ENCODE measurements at places on chromosomes 12 and 14.

DNA sequence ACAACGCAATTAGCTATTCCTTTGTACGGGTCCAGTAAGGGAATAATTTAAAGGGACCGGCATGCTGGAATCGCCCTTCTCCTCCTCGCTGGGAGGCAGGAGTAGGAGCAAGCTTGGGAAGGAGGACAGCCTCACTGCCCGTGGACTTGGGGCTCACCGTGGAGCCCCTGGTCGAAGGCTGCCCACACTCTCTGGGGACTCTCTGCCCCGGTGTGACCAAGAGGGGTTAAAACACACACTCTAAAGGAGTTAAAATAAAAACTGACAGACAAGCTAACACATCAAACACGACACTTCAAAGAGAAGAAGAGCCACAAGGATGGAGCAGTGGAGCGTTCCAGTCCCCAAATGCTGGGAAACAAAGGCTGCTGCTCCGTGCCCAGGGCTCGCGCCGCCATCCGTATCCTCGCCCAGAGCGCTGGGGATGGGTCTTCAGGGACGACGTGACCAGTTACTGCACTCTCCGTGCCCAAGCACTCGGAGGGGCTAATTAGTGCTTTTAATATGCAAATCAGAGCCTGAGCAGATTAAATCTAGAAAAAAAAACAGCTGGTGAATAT, 123.3 kb downstream of the PAPOLA start:
- DNase-seq, result no peak

DNA sequence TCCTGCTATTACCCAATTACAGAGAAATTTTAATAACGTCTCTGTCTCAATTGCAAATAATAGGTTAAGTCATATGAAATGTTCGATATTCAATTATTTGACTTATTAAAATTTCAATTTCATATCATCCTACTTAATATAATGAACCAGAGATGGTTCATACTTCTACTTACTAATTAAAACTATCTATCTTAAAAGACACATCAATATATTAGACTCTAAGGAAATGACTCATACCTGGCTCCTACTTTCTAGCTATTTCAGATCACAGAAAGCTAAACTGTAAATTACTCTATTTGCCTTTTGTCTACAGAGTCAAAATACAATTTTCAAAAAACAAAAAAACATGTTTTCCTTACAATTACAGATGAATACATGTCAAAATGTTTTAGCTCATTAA, 99.6 kb downstream of the CAPZA3 start:
- DNase-seq, result no peak

DNA sequence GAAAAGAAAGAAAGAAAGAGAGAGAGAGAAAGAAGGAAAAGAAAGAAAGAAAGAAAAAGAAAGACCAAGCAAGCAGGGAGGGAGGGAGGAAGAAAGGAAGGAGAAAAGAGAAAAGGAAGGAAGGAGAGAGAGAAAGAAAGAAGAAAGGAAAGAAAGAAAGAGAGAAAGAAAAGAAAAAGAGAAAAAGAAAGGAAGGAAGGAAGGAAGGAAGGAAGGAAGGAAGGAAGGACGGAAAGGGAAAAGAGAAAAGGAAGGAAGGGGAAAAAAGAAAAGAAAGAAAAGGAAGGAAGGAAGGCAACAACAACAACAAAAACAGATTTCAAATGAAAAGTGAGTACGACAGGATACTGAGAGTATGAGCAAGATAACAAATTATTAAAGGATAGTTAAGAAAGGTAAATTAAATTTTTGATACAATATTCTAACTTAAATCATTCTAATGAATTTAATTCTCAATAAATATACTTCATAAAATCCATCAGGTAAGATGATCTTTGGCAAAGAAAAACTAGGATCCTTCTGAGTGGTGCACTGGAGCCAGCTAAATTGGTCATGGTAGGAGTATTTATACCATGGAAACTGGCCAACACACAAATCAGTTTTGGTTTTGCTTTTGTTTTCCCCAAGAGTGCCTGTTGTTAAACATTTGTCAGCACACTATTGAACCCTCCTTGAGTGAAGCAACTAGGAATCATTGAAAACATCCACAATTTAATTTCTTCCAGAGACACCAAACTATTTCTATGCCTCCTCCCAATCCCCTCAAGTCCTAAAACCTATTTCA, 56.1 kb upstream of the DYRK2 start:
- no peak for DNase-seq

DNA sequence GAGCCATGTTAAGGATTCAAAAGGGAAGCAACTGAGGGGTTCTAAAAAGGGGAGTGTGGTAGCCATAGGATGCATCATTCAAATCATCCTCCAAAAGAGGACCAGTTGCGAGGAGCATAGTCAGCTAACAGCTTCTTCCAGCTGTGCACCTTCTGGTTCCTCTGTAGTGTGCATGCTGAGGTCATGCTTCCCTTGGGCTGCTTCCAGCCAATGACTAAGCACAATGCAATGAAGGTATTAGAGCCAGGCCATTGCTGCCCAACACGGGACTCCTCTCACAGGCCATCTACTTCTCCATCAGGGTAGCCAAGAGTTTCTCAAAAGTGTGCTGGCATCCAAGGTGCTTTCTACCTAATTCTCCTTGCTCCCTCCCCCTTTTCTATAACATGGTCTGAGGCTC, 69.2 kb upstream of the ARID2 start:
- no peak for DNase-seq

DNA sequence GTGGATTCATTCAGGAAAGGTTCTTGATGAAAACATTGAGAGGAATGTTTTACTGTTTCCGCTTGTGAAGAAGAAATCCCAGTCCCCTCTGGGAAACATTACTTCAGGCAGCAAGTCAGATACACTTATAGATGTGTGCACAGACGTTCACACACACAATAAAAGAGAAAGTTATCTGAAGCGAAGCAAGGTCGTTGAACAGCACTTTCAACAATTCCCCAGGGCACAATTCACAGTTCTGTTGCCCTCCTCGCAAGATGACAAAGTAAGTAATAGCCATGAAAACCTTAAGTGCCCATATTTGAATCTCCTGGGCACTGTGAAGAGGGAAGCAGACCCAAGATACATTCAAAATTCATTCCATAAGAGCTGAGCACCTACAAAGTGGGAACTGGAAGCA, 156.6 kb upstream of the CAND1 start:
- no peak for DNase-seq

DNA sequence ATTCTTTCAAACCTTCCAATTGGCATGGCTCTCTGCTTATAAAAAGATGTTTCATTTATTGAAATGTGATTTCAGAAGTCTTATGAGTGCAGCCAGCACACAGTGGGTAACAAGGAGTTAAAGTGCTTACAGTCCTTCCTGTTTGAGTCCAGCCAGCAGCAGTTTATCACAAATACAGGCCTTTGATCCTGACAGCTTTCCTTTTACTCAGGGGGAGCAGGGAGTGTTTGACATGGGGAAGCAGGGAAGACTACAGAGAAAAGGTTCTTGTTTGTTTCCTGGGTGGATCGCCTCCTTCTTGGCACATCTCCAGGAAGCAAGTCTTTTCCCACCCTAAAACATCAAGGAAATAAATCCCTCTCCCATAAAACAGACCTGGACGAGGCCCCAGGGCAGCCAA, 216.1 kb downstream of the MSRB3 start:
- no peak for DNase-seq

DNA sequence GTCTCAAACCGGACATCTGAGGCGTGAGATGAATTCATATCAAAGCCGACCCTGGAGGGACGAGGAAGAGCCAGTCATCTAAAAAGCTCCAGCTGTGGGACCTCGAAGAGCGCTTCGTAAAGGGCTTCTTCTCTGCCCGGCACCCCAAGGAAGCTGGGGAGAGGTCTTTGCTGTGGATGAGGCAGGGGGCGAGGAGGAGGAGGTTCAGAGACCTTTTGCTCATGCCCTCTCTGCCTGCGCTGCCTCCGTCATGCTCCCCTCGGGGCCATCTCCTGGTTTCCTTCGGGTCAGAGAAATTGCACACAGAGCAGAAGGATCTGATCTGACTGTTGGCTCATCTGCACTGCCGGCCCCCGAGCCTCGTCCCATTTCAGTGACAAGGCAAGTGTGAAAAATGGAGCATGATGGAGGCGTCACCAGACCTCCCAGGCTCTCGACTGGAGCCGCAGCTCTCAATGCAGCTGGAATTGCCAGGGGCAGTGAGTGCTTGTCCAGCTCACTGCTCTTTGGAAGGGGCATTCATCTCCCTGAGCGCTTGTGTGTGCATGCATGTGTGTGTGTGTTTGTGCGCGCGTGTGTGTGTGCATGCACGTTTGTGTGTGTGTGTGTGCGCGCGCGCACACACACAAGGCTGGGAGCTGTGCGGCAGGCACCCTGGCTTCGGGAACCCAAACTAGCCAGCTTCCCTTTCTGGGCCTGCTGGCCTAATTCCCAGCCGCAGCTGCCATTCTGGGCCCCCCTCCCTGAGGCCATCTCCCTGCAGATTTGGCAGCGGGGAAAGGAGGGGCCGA, 9.2 kb downstream of the CABP1 start:
- DNase-seq, result no peak

- DNase-seq, result no peak
These were observed 70.9 kb downstream of the KITLG start for GRCh38 chr12:88509347-88509746.

DNA sequence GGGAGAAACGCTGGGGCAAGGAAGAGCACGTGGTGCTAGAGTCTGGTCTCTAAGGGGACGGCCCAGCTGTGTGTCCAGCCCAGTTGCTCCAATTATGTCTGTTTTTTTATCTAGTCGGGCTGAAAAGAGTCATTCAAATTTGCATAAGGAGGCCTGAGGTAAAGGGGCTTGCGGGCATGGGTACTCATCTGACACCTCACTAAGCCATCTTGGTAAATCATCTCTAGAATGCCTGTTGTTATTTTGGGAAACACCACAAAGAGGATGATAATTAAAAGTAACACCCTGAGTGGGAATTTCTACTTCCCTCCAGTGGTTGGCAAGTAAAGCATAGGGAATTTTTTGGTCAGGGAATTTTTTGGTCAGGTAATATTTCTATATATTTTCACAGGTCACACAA, 196.1 kb upstream of the ALG10B start:
- no peak for DNase-seq

- peak; percentile 44 for DNase-seq
These were observed 105.4 kb upstream of the MED13L start for GRCh38 chr12:116382686-116383530.

GRCh38 chr12:104673696-104674482, 217.1 kb downstream of the CHST11 start:
- DNase-seq, result no peak

DNA sequence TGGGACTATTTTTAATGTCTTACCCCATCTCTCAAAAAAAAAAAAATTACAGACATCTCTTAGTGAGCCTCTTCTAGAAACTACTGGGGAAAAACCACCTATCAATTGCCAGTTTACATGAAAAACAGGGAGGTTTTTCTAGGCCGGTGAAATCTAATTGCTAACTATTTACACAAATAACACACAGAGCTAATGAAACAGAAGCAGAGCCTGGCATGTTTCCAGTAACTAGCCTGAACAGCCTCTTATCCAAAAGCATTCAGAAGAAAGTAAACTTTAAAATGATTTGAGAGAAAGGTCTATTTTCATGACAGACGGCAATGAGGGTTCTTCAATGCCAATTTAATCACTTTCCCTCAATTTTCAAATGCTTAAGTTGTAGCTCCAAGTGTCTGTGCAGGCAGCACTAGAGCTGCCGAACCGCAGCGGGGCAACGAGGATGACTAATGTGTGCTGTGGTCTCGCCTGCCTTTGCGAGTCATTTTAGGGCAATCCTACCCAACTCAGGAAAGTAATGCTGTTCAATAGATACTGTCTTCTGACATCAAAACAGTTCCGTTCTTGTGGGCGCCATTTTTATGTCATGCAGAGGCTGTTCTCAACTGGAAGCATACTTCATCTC, 84.6 kb downstream of the SETD3 start:
- no peak for DNase-seq

DNA sequence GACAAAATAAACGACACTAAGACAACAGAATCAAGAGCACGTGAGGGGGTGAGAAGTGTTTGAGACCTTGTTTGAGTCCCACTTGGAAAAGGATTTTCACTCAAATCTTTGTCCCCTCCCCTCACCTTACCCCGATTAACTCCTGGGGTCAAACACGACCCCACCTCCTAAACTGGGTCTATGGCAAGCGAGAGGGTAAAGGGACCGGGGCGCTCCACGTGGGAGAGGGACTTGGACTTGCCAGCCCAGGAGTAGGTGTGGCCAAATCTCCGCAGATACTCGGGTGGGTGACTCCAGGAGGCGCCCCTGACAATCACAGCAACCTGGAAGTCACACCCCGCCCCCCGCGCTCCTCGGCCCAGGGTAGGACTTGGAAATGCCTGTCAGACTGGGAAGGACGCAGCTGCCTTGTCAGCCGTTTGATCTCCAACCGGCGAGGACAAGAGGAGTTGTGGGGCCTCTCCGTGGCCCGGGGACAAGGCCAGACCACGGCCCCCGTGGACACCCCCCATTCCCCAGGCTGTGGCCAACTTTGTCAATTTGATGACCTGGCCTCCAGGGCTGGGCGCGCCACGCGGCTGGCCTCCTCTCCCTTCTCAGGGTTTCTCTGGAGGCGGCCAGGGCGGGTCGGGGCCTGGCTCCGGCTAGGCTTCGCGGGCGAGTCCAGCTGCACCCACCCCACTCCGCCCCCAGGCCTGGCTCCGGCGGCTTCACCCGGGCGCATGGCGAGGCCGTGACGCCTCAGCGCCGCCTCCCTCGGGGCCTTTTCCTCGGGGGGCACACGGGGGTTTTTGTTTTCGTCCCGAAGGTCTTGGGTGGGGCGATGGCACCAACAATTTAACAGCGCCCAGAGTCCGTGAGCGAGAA, 1.1 kb upstream of the BCL11B start:
- DNase-seq, result peak; percentile 77

DNA sequence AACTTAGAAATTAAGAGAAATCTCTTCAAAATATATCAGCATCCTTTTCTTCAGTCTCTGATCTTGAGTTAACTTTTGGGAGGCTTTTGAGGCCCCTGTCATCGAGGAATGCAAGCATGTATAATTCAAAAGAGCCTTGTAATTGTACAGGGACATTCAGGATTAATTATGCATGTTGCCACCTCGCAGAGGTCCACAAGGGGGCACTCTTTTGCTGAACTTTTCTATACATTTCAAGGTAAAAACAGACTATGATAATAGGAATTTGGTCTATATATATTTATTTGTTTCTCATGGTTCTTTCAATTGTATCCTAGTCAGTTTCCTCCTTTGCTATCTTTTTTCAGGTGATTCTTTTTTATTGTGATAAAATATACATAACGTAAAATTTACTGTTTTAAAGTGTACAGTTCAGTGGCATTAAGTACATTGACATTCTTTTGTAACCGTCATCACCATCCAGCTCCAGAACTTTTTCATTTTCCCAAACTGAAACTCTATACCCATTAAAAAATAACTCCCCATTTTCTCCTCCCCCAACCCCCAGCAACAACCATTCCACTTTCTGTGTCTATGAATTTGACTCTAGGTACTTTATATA, 47.0 kb upstream of the SLC2A13 start:
- DNase-seq, result no peak

- no peak for DNase-seq
These were observed 23.2 kb upstream of the MAGOHB start for GRCh38 chr12:10636611-10637010.
